ENCODE measurements at places on chromosomes 5 and 9.
A peak's percentile ranks its signal among the peaks of the same experiment; 100 is the strongest.

DNA sequence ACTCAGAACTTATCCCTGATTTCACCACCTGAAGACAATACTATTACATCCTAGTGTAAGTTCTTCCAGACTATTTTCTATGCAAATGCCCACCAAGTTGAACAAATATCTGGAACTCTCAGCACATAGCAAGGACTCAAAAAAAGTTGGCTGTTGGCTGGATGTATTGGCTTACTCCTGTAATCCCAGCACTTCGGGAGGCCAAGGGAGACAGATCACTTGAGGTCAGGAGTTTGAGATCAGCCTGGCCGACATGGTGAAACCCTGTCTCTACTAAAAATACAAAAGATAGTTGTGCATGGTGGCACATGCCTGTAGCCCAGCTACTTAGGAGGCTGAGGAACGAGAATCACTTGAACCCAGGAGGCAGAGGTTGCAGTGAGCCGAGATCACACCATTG lies 15.0 kb upstream of the VPS13A start:
- DNase-seq, result no peak

- DNase-seq, result peak; percentile 16
These were observed 11.2 kb upstream of the CFAP95 start for GRCh38 chr9:69809304-69809863.

DNA sequence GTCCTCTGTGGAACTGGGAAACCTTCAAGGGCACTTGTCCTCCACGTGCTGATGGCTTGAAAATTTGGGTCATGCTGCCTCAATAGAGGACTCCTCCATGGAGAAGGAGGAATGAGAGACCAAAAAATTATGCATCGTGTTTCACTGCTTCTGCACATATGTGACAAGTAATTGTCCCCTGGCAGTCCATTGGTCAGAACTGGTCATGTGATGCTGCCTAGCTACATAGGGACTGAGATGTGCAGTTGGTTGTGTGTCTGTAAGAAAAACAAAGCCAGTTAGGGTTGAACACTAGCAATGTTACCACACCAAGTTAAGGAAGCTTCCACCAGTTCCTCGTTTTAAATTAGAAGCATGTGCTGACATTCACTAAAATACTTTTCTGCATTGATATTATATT lies 201.9 kb upstream of the ANKH start:
- no peak for DNase-seq

DNA sequence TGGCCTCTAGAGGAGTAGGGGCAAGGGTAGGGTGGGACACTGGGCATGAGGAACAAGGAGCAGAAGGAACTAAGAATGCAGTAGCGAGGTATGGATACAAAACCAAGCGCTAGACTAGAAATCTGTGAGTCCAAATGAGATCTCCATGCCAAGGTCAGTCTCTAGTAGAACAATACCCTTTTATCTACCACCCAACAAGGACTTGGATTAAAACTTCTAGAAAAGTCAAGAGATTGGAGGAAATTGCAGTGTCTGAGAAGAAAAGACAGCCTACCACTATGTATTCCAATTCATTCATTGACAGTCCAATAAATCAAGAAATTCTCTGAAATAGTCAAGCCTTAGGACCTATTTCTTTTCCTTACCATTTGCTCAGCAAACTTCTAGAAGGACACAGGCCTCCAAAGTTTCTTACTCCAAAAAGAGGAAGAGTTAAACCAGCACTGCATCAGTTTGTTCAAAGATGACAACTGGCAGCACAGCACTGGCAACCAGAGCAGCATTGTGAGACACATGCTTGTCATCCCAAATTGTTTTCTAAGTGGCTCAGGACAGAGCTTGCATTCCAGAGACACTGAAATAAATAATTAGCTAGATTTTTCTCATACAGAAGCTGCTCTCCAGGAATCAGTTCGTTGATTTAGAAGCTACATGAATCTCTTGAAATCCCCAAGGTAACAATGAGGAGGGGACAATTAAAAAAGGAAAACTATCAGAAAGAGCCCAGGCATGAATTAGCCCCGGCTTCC lies 22.6 kb downstream of the ABCA1 start:
- DNase-seq, result no peak

GRCh38 chr5:81718300-81718699 lies 32.6 kb downstream of the SSBP2 start:
- no peak for DNase-seq

DNA sequence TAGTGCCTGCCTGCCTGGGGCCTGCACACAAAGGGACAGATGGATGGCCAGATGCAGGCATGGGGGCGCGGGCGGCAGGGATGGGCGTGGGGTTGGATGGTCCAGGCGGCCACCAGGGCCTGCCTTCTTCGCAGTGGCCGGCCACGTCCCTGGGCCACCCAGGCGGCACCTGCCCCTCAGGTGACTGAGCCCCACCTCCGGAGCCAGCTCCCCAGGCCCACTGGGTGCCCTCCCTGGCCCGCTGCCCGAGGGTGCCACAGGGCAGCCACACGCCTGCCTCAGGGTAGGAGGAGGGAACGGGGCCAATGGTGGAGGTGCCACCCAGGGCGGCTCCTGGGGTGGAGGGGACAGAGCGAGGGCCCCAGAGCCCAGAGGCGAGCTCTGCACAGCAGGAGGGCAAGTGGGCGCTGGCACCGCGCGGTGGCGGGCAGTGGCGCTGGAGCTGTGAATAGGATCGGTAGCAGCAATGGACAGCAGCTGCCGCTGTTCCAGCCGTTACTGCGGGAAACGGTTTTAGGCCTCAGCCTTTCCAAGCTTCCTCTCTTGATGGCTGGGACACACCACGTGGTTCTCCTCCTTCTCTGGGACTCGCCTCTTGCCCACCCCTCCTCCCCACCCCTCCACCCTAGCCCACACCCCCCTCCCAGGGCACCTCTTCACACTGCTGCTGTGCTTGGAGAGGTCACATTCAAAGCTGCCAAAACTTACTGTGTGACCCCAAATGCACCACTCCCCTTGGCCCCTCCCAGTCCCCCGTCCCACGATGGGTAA lies 19.1 kb downstream of the LHX3 start:
- no peak for DNase-seq

DNA sequence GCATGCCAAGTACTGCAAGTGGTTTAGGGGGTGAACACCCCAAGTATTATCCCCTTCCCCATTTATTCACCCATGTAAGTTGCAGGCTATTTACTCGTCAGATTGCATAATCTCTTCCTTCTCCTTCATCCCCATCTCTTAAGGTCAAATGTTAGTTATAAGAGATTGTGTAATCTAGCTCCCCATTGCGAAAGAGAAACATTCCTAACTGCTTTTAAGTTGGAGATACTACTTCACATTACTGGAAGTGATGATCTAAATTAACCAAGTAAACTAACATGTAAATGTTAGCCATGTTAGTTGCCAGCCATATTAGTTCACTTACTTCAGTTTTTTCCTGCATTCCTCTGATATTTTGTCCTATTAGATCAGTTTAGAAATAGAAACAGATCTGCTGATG lies 262.3 kb downstream of the TAF11L14 start:
- DNase-seq, result no peak

- no peak for DNase-seq
These were observed 186.4 kb downstream of the CDK5RAP2 start for GRCh38 chr9:120393386-120394057.

GRCh38 chr9:102035929-102036328 lies 297.5 kb upstream of the GRIN3A start:
- DNase-seq, result no peak

- no peak for DNase-seq
These were observed 114.1 kb downstream of the CSNK1G3 start for GRCh38 chr5:123626051-123626450.

All from CD8-positive, alpha-beta T cell (primary cell).